Cortex of kidney (tissue), 1 donor: ENCODE measurements at places on chromosomes 16 and 17.

DNA sequence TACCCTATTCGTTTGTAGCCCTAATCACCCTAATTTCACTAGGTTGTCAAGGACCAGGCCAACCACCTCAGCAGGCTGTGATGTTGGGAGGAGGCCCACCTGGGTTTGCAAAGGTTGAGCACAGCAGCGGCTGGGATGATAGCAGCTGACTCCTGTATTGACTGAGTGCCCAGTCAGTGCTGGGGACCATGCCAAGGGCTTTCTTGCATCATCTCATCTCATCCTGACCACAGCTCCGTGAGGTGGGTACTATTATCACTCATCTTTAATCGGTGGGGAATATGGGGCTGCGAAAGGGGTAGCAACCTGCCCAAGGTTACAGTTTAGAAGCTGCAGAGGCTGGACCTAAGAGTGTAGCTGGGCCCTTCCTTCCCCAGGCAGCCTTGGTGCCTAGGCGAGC, 11.7 kb downstream of the ATPAF2 start:
- no peak for DNase-seq

GRCh38 chr16:24191876-24192402, 64.2 kb upstream of the CACNG3 start:
- DNase-seq, result no peak

- DNase-seq, result no peak
These were observed 415.3 kb downstream of the KIF2B start for GRCh38 chr17:54237911-54238515.

DNA sequence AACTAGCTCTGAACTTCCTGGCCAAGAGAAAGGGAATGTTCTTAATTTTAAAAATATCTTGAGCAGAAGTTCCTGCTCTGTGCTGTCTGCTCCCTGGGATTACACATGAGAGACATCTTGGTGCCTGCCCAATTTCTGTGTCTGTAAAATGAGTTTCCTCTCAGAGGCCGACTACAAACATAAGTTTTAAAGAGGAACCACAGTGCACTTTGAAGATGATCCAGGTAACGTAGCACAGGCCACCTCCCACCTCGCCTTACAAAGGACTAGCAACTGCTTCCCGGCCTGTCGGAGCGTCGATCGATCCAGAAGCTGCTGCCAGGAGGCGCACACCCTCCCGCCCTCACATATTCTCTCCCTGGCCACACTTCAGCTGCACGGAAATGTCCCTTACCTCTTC, 55.0 kb upstream of the ATP2A3 start:
- DNase-seq, result no peak
